ENCODE measurements at places on chromosomes 2 and 18.

GRCh38 chr2:120765678-120766469 lies 30.2 kb downstream of the GLI2 start:
- no peak for DNase-seq

DNA sequence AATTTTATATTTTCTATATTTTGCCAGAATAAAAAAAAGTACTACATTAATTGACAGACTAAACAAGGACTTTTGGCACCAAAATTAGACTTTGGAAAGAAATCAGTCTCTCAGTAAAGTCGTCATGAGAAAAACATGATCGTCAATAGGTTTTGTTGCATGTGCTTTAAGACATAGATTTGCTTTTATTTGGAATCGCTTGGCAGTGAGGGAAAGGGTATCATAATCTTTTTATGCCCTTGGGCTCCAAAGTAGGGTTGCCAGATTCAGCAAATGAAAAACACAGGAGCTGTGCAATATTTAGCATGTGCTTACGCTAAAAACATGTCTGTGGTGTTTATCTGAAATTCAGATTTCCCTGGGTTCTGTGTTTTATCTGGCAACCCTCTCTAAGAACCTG lies 177.6 kb downstream of the LAMA1 start:
- DNase-seq, result no peak

DNA sequence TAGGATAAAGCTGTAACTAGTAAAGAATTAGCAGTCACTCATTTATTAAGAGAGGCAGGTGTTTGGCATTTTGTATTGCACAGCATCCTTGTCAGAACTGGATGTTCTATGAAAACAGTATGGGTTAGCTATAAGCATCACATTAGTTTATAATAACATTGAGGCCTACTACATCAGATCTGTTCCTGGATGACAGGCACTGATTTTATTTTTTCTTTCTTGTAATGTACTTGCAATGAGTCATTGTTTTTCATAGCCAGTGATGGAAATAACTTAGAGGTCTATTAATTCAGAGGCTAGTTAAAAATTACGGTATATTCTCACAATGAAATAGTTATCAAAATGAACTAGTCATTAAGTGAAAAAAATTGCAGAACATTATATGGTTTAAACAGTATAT lies 13.0 kb upstream of the RMDN2 start:
- no peak for DNase-seq

DNA sequence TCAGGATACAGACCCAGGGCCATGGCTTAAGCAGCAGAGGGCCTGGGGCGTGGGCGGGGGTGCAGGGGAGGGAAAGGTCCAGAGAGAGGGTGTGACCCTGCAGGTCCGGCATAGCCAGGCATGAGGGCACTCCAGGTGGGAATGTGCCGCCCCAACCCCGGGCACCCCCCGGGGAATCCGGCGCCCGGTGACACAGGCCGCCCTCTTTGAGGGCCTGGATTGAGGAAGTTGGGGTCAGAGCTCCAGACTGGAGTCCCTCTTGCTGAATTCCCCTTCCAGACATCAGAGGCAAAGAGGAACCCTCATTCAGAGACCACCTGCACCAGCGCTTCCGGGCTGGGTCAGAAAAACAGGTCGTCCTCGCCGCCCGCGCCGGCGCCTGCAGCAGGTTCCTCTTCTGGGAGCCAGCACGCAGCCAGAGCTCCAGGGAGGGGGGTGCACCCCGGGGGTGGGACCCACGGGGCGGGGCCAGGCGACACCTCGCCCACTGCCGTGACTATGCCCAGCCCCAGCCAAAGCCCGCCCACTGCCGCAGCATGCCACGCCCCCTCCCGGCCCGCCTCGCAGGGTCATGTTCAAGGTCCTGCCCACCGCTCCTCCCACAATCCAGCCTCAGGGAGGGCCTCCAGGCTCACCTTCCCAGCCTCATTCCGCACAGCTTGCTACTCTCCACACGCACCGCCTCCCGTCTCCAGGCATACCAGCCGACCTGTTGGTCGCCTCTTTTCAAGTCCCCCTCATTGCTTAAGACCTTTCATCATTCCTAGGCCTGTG lies 98.3 kb upstream of the ID2 start:
- DNase-seq, result no peak

DNA sequence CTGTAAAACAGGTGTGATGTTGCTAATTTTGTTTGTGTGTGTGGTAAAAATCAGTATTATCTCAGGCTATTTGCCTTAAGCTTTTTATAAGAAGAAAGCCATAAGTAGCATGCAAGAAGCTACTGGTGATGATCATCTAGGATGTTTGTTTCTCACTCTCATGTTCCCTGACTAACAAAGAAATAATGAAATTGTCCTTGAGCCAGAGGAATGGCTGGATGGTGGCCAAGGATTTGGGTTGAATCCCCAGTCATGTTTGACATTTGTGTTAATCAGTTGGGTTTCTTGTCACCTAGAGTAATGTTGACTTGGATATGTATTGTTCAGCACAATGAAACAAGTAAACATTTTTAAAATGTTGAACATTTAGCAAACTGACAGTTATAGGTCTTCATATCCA lies 496.8 kb upstream of the ZEB2 start:
- no peak for DNase-seq

DNA sequence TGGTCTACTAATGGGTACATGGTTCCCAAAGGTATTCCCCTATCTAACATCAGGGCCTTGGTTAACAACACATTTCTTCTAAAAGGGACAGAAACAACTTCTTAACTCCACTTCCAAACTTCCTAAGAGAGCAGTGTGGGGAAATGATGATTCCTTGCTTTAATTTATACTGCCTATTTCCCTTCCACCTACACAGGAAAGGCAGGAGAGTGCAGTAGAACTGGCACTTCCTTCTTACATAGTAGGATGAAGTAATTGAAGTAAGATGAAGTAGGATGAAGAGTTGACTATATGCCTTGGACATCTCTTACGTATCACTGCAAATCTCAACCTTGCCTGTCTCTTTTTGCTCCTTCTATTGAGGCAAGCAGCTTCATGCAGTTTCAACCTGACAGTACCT lies 54.7 kb downstream of the CD28 start:
- DNase-seq, result no peak

- DNase-seq, result no peak
Observed at GRCh38 chr2:105785095-105785847, 40.6 kb downstream of the NCK2 start.

DNA sequence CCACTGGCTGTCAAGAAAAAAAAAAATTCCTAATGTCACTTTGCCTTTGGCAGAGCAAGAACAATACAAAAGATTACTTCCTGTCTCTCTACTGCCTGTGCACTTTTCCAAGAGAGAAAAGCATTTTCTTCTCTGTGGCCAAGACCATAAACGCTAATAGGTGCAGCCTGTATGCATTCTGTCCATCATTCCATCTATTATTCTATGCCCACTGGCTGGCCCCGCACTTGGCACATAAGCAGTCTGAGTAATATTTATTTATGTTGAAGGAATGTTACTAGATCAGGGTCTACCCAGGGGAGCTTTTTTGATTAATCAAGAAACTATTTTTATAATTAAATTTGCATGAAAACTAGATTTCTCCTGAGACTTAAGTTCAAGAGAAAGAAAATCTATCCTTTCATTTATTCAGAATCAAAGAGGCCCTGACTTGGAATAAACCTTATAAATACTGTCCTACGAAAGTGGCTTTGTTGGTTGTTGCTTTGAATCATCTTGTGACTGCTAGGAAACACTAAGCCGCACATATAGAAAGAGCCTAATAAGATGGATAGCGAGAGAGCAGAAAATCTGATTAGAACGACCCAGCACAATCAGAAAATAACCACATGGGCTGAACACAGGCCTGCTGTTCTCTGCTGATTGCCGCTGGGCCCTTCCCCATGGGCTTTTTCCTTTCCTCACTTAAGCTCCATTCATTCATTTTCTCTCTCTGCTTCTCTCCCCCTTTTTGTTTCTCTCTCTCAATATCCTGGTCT lies 59.4 kb downstream of the MMADHC start:
- no peak for DNase-seq

DNA sequence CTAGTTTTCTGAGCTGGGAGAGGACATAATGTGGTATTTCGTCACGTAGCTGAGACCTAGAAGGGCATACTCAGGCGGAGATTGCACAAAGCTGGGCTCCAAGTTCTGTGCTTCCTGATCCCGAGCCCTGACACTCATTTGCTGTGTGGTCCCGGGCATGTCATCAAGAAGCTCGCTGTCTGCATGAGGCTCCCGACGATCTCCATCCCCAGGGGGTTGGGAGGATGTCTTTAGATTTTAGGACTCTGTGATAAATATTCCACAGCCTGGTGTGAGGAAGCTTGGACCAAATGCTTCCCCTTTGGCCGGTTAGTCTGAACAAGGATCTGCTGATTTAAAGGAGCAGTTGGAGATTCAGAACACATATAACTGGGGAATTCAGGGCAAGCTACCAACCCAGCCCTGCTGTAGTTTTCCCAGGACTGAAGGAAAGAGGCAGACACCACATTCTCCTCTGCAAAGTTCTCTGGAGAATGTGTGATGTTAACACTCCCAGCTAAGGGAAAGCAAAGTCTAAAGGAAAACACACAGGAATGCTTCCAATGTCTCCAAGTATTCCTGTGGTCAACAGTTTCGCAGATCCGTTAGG lies 2.3 kb downstream of the KCNE4 start:
- DNase-seq, result no peak

- no peak for DNase-seq
Observed at GRCh38 chr2:119521433-119522050, 2.7 kb downstream of the SCTR start.

- DNase-seq, result no peak
Observed at GRCh38 chr18:23825496-23825895, 136.2 kb downstream of the LAMA3 start.

DNA sequence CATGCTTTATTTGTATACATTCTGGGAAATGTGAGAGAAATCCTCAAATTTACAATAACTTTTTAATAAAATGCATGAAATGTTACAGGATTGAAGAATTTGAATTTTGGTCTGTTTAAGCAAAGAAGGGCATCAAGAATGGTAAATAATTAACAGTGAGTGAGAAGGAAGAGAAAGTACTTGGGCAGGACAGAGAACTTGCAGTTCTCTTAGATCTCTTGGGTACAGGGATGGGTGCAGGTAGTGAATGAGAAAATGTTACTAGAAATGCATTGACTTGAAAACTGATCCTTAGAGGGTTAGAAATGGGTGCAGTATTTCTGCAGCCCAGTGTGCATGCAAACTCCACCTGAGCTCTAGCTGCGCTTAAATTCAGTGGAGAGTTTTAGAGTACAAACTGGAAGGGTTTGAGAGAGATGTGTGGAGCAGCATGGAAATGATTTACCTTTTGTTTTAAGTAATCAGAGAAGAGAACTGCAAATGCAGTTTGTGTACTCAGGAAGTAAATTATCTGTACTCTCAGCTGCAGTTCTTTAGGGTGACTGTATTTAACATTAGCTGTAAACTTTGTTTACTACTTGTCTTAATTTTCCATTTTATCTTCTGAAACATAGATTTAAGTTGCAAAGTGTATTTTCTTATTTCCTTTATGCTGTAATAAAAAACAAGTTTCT lies 51.0 kb upstream of the RAB27B start:
- no peak for DNase-seq
